ENCODE measurements at places on chromosomes 2 and 18.

DNA sequence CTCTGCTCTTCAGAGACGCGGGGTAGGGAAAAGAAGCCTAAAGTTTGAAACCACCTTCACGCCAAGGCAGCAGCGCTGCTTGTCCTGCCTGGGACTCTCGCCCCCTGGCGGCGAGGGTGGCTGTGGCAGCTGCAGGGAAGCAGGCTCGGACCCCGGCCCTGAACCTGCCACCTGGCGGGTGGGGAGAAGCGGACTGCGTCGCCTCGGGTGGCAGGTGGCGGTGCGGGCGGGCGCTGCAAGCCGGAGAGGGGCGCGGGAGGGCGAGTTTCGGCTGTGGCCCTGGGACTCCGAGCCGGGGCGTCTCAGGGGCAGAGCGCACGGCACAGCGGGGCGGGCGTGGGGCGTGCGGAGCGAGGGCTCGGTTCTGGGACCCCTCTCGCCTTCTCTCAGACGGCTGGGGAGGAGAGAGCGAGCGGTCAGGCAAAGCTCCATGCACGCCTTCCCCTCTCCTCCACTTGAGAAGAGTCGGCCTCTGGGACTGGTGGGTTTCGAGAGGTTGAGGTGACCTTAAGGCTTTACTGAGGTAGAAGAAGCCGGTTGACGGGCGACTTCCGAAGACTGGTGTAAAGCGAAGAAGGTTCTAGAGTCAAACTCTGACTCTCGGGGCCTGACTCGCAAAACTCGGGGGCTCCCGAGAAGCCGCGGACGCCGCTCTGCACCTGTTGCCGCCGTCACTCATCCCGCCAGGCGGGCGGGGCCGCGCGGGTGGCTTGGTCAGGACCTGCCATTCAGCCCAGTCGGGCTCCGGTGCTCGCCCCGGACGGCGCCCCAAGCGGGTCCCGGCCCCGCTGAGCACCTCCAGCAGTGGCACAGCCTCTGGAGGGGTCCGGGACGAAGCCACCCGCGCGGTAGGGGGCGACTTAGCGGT is 1.1 kb upstream of the BOLL start:
- no peak for DNase-seq

- no peak for DNase-seq
Observed at GRCh38 chr2:45229411-45229810, 220.2 kb upstream of the SIX2 start.

DNA sequence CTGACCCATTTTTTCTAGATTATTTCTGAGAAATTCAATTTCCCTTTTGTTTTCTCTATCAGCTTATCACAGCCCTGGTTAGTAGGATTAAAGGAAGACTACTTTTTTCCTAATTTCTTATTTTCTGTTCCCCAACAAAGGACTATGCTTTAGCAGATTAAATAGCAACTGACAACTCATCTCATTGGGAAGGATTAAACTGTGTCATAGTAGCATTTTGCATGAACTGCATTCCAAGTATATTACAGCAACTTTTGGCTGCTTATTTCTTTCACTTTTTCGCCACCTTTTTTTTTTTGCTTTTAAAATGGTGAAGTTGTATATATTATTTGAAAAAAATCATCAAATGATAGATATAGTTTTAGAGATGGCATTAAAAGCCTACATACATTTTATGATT is 570.3 kb downstream of the FBXO15 start:
- DNase-seq, result no peak

DNA sequence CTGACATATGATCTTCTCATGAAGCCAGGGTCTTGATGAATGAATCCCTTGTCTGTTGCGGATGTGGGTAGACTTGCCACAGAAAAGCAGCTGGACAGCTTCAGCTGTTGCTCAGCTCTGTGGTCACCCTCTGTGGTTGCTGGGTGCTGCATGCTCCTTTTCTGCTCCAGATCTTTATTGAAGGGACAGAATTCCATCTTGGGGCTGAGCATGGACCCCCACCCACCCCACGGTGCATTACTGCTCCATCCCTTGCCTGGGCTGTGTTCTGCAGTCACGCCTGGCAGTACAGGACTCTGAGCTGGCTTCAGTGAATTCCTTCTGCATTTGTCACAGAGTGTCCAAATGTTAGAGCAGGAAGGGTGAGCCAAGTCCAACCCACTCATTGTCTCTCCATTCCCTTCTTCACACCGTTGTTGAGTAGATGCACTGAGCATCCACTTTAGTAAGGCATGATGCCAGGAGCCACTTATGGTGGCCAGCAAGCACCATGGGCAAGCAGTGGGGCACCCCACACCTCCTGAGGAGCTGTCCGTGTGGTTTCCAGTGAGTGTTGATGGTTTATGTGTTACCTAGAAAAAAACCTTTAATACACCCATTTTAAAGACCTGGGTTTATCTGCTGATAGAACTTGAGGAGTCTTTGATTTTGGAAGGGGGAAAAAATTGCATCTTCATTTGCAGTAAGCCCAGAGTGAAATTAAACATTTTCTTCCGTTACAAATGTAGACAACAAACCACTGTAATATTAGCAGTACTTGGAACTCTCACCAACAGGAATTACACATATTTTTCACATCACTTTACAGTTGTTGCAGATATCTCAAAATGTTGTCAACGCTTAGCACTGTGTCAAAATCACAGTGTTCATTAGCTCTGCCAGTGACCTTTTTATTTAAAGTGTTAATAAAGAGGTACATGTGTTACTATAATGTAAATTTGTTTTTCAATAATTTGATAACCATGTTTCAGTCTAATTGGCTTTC is 14.7 kb upstream of the ITGB6 start:
- DNase-seq, result no peak

DNA sequence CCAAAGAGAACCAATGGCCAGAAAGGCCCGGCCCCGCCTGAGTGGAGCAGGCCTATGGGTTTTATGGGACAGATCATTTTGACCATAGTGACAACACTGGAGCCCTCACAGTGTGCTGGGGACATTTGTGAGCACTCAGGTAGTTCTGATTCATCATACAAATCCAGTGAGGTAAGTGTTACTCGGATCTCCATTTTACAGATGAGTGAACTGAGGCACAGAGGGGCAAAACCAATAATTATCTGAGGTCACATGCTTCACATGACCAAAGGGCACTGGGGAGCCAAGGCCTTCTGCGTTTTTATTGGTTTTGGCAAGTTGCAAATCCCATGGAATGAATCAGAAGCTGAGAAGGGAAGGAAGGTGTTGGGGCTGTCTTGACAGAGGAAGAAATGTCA is 111.5 kb upstream of the MGAT5 start:
- no peak for DNase-seq

DNA sequence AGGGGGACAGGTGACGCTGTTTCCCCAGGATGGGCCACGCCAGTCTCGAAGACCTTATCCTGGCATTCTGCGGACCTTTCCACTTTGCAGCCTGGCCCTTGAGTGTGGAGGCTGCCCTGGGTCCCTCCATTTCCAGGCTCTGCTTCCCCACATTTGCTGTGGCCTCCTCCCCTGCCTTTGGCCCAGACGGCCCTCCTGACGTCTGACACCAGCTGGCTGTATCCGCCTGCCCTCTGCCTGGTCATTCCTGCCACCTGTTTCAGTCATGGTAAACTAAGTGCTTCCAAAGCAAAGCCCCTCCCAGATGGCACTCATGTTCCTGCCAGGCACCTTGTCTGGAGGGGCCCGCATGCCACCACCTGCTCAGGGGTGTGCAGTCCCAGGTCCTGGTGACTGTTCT is 95.1 kb downstream of the ASB1 start:
- no peak for DNase-seq

DNA sequence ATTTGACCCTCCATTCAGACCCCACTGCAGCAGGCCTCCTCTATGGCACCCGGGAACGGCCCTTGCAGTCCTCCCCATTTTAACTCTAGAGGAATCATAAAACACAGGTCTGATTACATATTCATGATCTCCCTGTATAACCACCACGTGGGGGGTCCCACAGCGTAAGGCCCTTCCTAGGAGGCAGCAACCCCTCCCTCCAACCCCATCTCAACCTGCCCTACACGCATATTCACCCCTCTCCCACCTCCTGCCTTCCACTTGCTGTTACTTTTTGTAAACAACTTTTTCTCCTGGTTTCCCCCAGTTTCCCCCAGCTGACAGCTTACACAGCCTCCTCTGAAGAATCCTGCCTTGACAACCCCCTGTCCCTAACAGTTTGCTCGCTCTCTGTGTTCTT is 85.1 kb upstream of the FOXI3 start:
- no peak for DNase-seq

GRCh38 chr2:170106102-170106840 is 71.7 kb upstream of the MYO3B start:
- DNase-seq, result no peak

- DNase-seq, result no peak
Observed at GRCh38 chr2:33785201-33786106, 186.4 kb upstream of the FAM98A start.

DNA sequence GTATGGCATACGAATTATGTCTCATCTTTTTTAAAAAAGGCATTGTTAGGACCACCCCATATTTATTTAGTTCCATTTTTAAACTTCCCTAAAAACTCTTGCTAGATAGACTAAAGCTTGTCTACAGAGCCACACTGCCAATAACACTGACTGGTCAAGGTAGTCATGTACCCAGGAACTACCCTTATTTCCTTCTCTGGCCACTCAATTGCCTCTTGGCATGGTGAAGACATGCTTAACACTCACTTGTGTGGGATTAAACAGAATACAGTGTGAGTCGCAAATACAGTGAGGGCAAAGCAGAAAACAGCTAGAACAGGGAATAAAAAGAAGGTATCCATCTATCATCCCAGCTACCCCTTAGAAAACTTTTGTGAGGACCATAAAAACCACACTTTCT is 57.4 kb downstream of the KCNG3 start:
- DNase-seq, result no peak

GRCh38 chr2:165891943-165892342 is 61.6 kb downstream of the TTC21B start:
- DNase-seq, result no peak

DNA sequence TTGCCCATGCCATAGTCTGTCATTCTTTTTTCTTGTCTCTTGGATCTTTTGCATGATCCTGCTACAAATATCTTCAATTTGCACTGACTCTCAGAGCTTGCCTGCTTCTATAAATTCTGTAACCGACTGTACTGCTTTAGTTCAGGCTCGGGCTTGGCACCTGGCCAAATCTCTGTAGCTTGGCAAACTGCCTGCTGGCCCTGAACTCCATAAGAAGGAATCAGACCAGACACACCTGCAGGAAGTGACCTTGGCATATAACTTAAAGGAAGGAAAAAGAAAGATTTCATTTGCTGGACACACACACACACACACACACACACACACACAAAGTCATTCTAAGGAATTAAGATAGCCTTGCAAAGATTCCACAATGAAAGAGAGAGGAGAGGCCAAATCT is 291.2 kb upstream of the DDX18 start:
- DNase-seq, result no peak

- no peak for DNase-seq
Observed at GRCh38 chr2:43899589-43899988, 60.8 kb downstream of the ABCG8 start.

DNA sequence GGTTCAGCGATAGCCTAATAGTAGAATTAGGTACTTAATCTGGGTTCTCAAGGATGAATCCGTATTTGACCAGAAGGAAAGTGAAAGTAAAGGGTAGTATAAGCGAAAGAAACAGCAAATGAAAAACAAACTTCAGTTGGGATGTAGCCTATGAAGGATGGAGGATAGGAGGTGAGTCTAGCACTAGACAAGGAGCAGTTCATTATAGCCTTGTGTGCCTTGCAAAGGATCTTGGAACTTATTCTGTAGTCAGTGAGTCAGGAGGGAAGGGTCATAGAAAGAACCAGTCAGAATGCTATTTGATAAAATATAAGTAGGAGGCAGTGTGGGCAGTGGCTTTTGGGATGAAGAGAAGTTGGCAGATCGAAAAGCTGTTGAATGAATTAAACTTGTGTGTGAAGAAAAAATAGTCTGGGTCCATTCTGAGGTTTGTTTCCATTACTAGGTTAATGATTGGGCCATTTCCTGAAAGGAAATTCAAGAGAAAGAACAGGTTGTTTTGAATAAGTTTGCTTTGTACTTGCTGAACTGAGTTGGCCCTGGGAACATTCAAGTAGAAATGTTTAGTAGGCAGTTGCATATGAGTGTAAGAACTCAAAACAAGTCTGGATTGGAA is 48.5 kb downstream of the ANKRD12 start:
- no peak for DNase-seq

DNA sequence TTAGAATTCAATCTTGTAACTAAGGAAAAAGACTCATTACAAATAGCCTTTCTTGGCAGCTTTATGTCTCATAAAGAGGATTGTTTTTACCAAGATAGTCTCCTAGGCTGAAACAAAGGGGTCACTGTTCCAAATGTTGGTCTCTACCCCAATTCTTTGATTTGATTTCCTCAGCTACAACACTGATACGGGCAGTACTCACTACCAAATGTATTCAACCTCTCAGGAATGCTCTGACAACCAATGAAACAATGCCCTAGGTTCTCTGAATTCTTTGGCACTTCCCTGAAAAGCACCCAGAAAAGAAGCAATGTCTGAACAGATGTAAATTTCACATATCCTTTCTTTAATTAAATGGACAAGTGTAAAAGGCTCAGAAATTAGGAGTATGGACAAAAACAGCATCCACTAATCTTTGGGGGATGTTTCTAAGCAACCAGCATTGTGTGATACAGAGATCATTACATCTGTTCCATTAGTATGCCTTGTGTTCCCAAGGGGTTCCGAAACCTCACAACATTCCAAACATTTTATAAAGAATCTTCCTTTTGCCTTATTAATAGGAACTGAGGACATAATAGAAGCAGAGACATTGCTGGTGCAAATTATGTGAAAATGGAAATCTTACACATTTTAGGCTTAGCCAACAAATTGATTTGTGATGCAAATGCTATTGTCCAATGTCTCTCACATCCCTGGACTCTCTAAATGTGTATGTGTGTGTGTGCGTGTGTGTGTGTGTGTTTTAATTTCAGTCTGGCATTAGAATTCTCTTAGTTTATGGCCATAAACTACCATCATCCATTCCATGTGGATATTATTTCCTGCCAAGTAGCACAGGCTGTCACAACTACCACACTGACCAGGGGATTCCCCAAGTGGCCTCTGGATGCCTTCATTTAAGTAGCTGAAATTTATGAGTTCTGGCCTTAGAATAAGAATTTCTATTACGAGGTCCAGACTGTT is 276.0 kb downstream of the MTX2 start:
- DNase-seq, result no peak

GRCh38 chr2:10457846-10458598 is 9.9 kb upstream of the ODC1 start:
- DNase-seq, result no peak

Measured in stimulated activated CD8-positive, alpha-beta memory T cell treated with anti-CD3 and anti-CD28 coated beads, Interleukin-4, amount 100 ng/mL, for 4 hours (primary cell).